ENCODE measurements at places on chromosomes 5 and 9.

DNA sequence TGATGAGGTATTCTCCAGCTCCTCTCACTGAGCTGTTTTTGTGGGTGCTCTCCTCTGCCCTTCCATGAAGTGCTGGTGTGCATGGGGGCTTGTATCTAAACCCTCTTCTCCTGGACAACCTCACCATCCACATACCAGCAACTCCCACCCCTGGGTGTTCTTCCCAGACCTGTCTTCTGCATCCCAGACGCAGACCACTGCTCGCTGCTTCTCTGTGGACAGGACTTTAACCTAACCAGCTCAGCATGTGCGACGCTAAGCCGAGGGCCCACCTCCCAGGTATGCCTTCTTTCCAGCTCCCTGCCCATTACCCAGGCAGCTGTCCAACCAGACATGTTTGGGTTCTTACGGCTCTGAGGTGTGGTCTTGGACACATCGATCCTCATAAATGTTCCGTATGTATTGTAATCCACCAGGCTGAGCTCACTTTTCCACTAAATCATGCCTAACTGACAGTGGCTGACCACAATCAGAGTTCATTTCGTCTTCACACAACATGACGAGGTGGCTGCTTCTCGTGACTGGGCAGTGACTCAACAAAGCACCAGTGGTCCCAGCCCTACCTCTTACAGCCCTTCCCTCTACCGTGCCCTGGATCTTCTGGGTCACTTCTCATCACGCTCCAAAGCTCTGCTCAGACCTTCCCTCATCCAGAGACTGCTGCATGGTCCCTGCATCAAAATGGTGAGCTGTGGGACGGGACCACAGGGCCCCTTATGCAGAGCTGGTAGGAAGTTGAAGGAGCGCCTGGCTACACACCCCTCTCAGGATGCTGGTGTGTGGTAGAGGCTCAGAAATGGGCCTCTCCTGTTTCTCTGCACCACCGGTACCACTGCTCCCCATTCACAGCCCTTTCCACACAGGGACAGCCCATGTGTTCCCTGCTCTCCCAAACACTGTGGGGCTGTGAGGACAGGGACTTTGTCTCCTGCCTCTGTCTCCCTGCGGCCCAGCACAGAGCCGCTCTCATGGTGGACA, 9.6 kb upstream of the PTGES2 start:
- no peak for DNase-seq

DNA sequence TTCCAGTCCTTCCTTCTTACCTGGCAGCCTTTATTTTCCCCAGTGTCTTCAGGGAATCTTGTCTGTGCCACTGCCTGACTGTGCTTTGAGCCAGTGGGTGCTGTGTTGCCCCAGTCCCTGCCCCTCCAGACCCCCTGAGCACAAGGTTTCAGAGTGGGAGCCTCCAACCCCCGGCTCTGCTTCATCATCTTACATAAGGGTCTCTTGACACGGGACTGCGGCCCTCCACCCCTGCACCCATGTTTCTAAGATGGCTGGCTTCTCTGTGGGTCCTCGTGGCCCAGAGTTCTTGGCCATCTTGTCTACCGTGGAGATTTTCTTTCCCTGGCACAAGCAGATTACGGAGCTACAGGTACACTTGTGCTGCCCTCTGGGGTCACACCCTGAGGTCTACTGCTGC, 194.1 kb downstream of the CACNA1B start:
- no peak for DNase-seq

GRCh38 chr5:168286386-168286785, 5.1 kb upstream of the WWC1 start:
- DNase-seq = no peak

DNA sequence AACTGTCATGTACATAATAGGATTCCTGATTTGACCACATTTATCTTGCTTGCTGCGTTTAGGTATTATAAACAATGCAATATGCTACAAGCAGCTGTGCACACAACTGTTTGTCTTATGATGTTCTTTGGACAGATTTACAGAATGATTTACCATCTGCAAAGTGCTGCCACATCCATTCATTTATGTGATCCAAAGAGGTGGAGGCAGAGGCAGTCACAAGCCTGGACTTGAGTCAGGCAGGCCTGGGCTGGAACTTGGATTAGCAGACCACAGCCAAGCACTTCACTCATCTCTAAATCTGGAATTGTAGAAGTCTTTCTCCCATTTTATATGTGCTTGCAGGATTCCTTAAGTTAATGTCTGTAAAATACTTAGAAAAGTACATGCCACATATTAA, 149.0 kb downstream of the INSYN2B start:
- peak; percentile 63 for DNase-seq

- DNase-seq = no peak
These were observed 272.8 kb downstream of the CWC27 start for GRCh38 chr5:65041296-65042158.

- DNase-seq = no peak
These were observed 39.8 kb upstream of the GLRA1 start for GRCh38 chr5:151964471-151964870.

DNA sequence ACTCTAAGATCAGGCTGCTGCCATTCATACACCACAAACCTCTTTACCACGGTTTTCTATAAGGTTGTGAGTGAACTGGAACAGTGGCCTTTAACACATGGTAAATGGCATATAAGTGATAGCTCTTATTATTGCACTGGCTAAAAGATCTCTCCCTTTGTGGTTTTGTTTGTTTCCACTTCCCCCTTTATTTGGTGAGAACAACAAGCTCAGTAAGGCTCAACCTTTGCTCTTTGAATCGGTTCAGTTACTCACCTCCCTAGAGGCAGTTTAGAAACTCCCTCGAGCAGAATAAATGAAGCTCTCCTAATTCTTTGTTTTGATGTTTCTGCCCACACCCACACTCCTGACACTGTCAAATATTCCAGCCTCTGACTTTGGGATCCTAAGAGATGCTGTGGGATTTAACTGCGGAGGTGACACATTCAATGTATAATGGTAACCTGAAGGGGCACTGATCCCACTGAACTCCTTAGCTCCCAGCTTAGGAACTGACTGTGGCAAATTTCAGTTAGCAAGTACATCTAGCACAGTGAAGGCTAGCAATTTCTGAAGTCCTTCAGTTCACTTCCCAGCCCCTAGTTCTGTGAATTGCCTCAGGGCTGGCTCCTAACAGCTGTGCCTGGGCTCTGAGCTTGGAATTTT, 22.5 kb upstream of the RAD23B start:
- peak; percentile 29 for DNase-seq

- no peak for DNase-seq
These were observed 78.5 kb downstream of the HMHB1 start for GRCh38 chr5:143890487-143890886.

DNA sequence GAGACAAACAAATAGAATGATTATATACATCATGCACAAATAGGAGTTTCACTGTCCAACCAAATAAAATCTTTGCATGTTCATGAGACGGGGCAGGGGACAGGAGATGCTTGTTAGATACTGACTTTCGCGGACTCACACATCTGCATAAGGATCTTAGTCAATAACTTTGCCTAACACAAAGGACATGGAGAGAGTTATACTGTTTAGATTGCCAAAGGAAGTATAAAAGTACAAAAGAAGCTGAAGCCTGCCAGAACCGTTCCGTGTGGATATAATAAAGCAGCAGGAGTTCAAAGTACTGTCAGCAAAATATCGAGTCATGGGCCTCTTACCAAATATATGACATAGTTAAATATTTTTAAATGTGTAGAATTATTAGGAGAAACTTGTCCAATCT, 1148.4 kb downstream of the EFNA5 start:
- no peak for DNase-seq

DNA sequence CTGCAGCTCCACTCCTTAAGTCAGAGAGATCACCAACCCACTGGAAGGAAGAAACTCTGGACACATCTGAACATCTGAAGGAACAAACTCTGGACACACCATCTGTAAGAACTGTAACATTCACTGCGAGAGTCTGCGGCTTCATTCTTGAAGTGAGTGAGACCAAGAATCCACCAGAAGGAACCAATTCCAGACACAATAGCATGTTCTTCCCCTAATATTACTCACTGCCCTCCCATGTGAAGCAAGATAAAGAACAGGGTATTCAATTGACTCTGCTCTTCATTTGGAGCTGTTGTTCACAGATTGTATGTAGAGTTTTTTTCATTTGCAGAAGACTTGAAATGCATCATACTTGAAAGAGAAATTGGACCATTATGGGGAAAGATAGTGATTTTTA, 10.8 kb downstream of the SAXO1 start:
- DNase-seq = no peak

DNA sequence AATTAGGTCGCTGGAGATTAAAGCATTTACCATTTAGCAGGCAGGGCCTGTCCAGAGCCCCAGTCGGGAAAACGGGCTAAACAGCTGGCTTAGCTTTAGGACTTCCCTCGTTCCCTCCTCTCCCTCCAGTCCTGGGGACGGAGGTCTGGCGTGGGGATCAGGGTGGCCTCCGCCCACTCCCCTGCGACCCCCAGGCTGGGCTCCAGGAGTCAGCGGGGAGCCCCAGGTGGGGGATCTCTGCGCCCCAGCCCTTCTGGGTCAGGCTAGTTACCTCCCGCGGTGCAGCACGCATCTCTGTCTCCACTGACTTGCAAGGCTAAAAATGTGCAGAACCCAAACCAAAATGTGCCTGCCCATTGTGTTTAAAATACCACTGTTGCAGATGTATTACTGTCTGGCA, 16.2 kb upstream of the CAMSAP1 start:
- no peak for DNase-seq

- DNase-seq = no peak
These were observed 34.1 kb downstream of the NEK6 start for GRCh38 chr9:124291801-124292396.

DNA sequence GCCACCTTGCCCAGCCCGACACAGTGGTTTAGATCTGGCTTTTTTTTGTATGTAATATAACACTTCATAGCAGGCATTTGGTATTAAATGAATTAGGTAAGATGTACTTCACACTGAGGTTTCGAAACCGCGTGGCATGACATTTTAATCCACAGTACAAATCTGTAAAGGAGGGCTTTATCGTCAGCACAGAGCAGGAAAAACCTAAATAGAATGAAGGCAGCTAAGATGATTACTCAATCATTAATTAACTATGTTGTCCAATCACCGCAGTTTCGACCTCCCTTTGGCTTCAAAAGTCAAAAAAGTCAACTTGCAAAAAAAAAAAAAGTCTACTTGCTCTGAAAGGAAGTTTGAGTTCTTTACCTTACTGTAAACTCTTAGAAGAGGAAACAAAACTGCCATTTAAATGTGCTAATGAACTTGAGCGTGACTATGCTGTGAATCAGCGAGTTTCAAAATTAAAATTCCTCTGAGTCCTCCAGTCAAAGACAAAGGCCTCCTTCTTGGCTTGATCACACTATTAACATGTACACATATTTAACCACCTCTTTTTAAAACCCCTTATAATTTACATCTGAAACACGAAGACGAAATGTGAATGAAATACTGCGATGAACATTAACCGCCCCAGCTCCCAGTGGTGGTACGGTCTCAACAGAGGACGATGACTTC, 698 bp upstream of the SEC24A start:
- no peak for DNase-seq

- DNase-seq = no peak
These were observed 48.3 kb upstream of the RIC1 start for GRCh38 chr9:5580650-5581049.

- DNase-seq = no peak
These were observed 142.7 kb downstream of the KDM4C start for GRCh38 chr9:6900440-6900883.

- no peak for DNase-seq
These were observed 25.5 kb upstream of the KCNIP1 start for GRCh38 chr5:170478306-170478705.

DNA sequence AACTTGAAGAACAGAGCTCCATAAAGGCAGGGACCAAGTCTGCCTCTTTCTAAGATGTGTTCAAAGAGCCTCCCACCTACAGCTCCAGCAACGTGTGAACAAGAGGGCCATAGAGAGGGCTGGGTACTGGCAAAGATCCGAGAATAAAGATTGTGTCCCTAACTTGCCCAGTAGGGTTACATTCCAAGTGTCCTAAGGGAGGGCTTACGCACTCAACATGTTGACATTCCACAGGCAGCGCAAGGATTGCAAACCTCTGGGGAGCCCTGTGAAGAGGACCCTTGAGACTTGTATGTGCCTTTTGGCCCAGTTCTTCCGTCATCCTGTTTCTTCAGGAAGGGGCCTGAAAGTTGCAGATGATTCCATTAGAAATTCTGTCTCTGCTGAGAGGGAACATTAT, 48.2 kb upstream of the ENTREP1 start:
- no peak for DNase-seq

- DNase-seq = no peak
These were observed 456.9 kb downstream of the TMEM232 start for GRCh38 chr5:110269478-110270142.

- no peak for DNase-seq
These were observed 75.6 kb downstream of the ST8SIA4 start for GRCh38 chr5:100827481-100827889.

- no peak for DNase-seq
These were observed 43.4 kb downstream of the NFIB start for GRCh38 chr9:14270358-14271092.

- DNase-seq = no peak
These were observed 3.2 kb downstream of the TAS2R1 start for GRCh38 chr5:9626955-9627354.

DNA sequence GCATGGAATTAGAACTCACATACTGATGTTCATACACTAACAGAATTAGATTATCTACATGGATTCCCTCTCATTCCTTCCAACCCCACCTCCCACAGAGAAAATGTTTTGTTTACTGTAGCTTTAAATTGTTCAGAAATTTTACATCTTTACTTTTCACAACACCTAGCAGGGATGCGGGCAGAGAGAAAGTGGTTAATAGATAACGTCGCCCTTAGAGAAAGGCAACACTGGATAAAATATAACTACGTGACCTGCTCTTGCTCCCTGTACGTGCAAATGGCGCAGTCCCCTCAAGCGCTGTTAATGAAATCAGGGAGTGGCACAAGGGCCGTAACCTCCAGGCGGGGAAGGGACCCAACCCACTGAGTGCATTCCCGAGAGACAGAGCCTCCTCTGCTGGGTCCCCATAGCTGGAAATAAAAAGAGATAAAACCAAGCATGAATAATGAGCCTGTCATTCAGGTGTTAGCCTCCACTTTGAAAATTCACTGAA, 125.3 kb upstream of the DAPK1 start:
- no peak for DNase-seq

DNA sequence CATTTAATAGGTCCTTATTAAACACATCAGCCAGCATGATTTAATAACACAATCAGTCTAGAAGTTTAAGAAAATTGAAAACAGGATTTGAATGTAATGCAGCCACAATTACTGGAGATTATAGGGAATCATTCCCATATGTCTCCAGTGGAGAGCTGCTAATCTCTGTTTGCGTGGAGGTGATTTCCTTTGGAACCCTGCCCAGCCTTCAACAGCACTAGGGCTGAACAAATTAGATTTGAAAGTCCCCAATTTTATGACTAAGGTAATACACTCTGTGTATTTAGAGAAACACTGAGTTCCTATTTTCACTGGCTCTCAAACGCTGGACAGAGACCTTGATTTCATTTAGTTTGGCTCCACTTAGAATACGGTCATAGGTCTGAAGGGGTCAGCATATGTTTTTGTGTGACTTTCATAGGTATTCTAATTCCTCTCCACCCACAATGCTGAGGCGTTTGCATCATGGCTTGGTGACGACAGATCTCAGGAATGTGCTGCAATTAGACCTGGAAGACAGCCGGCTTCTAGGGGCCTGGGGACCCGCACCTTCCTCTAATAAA, 508.3 kb downstream of the EBF1 start:
- no peak for DNase-seq

All from NCI-H1930 (cell line).